T-cell (primary cell): ENCODE measurements at places on chromosomes 13 and 19. TPM values are rescaled to one million over a fixed set of nuclear protein-coding genes. Genes with fewer than 3 reads are reported as not detected.

DNA sequence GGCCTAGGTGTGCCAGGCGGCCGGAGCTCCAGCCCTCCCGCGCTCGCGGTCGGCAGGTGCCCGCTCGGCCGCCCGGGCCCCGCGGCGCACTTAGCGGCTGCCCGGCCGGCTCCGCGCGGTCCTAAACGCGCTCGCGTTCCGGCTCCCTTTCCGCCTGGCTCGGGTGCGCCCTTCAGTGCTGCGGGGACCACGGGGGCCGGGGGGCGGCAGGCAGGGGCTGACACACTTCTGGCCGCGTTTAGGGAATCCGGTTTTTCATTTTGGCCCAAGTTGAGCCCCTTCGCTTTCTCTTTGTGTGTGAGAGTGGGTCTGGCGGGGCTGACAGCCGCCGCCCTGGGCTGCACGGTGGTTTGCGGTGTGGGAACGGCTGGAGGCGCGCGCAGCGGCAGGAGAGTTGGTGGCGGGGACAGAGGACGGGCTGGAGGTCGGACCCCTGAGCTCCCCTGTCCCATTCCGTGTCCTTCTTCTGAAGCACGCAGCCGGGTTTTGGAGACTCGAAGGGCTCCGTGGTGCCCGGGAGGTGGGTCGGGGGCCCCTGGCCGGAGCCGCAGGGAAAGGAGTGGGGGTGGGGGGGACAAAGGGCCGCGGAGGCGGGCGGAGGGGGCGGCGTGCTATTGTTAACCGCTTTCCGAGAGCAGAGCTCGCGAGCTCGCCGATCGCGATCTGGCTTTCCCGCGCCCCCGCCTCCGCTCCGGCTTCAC is 3.1 kb downstream of the FGF9 start:
- DNase-seq, result no peak

Gene MED25
- 58.5 TPM for total RNA-seq

DNA sequence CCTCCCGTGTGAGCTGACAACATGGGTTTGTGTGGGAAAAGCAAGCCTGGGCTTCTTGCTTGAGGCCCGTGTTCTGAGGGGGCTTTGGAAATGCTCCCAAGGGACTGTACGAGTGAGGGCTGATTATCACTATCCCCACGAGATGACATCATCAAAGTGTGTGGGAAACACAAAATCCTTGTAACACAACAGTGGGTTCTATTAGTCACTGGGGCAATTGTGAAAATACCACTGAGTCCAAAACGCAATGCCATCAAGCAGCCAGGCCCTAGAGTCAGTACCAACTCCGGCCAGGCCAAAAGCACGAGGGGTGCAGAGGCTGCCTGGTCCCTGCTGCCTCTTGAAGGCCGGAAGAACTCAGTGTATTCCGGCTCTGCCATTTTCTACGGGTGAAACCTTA is 29.6 kb downstream of the CAPS start:
- DNase-seq, result no peak

DNA sequence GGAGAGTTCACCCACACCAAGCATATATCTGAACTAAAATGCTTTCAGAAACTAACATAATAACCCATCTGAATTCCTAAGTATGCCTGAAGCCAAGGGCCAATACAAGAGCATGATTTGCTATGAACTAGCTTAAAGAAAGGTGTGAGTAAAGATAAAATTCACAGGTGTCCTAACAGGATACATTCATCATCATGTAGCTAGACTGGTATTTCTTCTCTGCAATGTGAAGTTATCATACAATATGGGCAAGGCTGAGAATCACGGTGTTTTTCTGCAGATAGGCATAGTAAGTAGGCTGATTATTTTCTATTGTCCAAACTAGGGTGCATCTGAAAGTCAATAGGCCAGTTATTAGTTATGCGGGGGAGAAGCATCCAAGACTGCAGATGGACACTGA is 63.1 kb downstream of the STK24 start:
- DNase-seq, result no peak

Gene TJP3
- 14.9 TPM for total RNA-seq

DNA sequence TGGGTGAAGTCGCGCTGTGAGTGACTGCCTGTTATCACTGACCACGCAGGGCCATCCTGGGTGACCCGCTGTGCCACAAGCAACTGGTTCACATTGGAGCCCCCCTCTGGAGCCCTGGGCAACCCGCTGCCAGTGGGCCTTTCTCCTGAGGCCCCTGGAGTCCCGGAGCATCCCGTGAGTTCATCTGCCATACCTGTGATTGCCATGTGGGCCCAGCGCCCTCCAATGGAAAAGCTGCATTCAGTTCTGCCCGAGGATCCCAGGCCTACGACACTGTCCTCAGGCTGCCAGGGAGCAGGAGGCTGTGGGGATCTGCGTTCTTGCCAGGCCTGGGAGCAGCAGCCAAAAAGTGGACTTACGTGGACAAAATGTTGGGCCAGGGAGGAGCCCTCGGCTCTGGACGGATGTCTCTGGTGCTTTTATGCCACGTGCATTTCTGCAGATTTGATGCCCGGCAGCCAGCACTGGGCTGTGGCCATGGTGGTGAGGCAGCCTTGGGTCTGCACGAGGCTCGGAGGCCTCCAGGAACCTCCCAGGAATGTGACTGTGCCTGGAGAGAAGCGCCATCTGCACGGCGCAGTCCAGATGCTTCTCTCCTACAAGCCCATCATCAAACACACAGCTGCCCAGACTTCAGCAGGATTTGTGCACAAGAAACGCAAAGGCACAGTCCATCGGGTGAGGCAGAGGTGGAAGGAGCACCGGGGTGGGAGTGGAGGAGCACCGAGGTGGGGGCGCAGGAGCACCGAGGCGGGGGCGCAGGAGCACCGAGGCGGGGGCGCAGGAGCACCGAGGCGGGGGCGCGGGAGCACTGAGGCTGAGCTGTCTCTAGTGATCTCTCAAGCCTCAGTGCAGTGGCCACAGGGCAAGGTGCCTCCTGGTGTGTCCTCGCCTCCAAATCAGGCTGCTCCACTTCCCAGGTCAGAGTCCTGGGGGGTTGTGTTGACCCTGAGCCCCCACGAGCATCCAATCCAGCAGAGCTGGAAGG is 44.0 kb downstream of the C13orf46 start:
- no peak for DNase-seq

Gene LAMP1
- total RNA-seq, result 112 TPM

GRCh38 chr13:73520566-73521289 is 461.9 kb downstream of the KLF5 start:
- DNase-seq, result peak; percentile 42

Gene GJB2
- total RNA-seq, result not detected
